ENCODE measurements at places on chromosomes 2 and 18. TPM values are rescaled to one million over a fixed set of nuclear protein-coding genes. Genes with fewer than 3 reads are reported as not detected.

DNA sequence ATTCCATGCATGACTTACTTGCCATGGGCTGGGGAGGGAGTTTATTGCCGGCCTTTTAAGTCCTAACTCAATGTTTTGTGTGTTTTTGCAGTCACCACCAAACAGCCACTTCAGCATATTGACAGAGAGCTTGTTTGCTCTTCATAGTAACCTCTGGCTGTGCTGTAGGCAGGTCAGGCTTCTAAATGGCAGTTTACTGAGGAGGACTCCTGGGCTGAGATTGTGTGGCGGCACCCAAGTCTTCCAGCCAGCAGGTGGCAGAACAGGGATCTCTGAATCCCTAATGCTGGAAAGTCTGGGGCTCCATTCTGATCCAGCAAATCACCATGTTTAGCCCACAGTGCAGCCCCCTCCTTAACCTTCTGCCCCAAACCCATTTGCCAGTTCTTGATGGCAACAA lies 121.2 kb downstream of the CAPN13 start:
- DNase-seq: no peak

GRCh38 chr2:176753752-176754474 lies 458.7 kb upstream of the HNRNPA3 start:
- no peak for DNase-seq

TCF4 gene
- total RNA-seq: 50.1 TPM

DAW1 gene
- total RNA-seq: not detected
